ENCODE measurements at places on chromosomes 3 and 15. TPM values are rescaled to one million over a fixed set of nuclear protein-coding genes. Genes with fewer than 3 reads are reported as not detected.

DNA sequence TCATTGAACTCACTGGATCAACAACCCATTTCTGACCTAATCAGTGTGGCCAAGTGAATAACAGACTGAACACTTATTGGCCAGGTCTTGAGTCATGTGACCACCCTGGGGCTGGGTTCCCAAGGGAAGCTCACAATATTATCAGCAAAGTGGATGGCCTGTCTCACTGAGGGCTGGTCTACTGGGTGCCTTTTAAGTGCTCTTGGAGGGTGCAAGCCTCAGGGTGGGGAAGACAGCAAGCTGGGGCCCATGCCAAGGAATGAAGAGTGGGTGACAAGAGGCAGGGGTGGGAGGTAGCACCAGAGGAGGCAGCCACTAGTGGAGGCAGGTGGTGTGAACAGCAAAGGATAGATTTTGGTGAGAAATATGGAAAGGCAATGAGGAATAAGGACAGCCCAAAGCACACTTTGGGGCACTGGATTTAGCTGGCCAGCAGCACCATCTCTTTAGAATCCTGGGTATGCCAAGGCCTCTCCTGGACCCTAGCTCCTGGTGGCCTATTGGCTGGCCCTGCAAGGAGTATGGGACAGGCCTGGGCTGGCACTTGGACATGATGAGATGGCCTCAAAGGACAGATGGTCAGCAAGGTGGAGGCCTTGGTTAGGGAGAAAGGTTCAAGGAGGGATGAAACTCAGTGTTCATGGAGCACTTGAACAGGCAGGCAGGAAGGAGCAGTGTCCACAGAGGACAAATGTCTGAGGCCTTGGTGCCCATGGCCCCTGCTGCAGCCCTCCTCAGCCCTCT is 34.2 kb downstream of the HMCES start:
- DNase-seq = no peak

NANOGP8 gene
- not detected for total RNA-seq

SLC9C1 gene
- total RNA-seq = not detected

GRCh38 chr15:38559636-38560307 is 4.8 kb downstream of the RASGRP1 start:
- DNase-seq = no peak

DNA sequence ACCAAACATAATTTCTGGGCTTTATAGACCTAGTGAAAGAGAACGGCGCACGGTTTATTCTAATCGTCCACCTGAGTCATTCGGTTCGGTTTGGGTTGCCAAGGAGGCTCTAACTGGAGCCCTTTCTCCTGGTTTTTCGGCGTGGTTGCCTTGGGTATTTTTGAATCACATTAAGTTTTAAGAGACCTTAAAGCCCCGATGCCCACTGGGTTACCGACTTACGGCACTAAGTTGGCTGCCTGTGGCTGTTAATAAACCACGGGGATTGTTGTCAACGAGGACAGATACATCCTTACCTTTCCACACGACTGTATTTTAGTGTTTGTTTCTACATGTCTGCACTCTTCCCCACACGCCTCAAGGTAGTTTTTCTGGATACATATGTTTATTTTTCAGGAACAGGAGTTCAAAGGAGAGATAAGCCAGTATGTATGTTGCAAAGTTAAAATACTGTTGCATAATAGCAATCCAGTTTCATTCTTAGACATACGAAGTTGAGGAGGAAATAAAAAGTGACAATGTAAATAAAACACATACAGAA is 1.2 kb upstream of the ANP32A start:
- no peak for DNase-seq

- no peak for DNase-seq
These were observed 158.9 kb downstream of the FOXB1 start for GRCh38 chr15:60162968-60163355.

ZNF662 gene
- total RNA-seq = 4.0 TPM

DNA sequence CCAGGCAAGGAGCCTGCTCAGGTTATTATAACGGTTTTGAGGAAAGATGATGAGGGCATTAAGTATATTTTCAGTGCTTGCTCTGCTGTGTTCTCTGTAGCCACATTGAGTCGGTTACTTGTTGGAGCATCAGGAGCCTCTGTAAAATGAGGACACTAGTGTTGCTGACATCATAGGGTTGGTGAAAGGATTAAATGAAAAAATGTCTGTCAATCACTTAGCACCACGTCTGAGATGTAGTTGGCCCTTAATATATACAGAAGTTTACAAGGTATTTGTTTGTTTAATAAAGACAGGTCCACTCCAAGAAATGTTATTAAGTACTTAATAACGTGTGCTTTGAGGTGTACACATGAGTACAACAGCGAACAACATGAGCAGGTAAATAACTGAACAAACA is 735 bp upstream of the SLC25A26 start:
- no peak for DNase-seq

GP9 gene
- not detected for total RNA-seq

- DNase-seq = no peak
These were observed 37.6 kb upstream of the BNC1 start for GRCh38 chr15:83322061-83322460.

GRCh38 chr3:72041076-72041475 is 256.1 kb upstream of the PROK2 start:
- no peak for DNase-seq

PIF1 gene
- not detected for total RNA-seq

DNA sequence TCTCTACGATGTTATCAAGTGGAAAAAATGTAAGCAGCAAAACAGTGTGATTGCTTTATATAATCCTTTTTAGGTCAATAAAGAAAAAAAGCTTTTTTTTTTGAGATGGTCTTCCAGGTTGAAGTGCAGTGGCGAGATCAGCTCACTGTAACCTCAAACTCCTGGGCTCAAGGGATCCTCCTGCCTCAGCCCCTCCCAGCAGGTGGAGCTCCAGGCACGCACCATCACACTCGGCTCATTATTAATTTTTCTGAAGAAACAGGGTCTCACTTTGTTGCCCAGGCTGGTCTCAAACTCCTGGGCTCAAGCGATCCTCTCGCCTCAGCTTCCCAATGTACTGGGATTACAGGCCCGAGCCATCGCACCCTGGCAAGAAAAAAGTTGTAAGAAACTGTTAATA is 17.3 kb downstream of the RNF168 start:
- no peak for DNase-seq

- no peak for DNase-seq
These were observed 124.8 kb downstream of the TMCC1 start for GRCh38 chr3:129768728-129769127.

DNA sequence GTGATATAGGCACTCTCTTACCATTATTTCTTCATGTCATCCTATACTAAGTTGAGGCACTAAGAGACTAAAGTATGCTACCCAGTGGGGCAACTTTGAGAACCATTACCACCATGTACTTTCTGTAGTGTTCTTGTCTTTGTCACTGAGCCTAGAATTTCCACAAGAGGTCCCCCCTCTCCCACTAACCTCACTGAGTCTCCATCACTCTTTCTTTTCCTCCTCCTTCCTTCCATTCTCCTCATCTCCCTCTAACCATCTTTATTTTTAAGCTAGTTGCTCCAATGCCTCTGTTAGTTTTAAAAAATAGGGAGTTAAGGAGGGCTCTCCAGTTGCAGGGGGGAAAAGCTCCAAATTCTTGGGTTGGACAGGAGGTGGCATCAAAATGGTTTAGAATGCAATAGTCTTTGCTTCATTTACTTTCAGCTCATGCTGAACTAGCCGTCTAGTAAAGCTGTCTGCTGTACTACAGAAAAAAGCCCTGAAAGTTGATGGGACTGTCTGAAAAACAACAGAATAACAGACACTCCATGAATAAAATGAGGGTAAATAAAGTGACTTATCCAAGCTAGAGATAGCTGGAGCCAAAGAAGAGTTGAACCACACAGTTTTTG is 85.1 kb upstream of the MYRIP start:
- no peak for DNase-seq

DNA sequence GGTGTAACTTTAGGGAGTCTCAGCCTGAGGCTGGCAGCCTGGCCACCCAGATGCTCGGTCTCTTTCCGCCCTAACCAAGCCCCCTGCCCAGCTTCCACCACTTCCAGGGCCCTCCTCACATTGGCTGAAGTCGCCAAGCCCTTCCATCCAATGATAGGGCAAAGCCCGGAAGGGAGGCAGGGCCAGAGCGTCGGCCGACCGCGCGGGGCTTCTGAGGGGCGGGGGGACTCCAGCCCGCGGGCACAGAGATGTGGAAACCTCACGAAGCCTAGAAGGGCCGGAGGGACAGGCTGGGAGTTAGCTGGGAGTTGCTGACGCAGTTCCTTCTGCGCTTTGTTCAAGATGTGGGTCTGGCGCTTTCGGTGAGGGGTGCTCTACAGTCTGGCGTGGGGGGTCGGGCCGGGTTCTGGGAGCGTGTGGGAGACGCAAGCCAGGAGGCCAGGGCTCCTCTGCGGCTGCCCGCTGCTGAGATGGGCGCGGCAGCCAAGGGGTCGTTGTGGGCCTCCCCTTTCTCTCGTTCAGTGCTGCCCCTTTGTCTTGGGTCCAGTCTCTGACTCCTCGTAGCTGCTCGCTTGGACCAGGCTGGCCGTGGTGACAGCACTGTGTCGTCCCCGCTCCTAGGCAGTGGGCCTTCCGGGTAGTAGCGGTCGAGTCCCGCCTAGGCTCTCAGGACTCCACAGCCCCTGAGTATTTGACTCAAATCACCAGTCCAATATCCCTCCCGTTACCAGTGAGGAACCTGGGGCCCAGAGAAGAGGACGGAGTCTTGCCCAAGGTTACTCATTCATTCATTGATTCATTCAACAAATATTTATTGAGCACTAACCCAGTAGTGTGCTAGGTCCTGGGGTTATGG is at the start of gene ZNF660:
Gene ZNF660 (plus strand): TSS at position 319 of the 856 bp plus-strand sequence. CDS start 9,230 bp downstream, outside the sequence.
- peak; percentile 53 for DNase-seq

DNA sequence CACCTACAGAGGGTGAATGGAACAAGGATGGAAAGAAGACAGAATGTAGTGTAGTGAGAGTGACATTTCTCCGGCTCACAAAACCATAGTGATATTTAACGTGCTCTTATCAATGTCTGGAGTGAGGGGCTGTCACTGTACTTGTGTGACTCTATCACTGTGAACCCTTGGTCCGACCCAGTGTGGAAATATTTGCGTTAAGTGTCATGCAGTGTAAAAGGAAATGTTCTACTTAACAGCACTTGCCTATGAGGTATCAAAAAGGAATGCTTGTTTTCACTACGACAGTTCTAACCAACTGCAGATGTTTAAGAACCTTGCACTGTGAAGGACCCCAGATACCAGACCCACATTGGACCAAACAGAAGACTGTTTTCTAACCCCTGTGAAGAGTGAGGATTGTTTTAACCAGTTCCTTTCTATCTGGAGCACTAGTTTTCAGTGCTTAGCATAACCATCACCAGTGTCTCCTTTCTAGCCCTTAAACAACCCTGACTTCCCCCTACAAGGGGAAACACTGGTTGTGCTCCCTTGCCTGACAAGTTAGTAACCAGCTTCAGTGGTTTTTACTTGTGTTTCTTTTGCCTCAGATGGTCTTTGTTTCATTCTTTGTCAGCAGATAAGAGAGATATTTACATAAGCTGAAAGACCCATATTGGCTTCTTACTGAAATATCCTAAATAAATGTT is 144.7 kb upstream of the ABHD17C start:
- no peak for DNase-seq

HACL1 gene
- 12.5 TPM for total RNA-seq

All from body of pancreas (tissue), 4 donors.